ENCODE measurements at places on chromosomes 11 and 22. TPM values are rescaled to one million over a fixed set of nuclear protein-coding genes. Genes with fewer than 3 reads are reported as not detected.
A peak's percentile ranks its signal among the peaks of the same experiment; 100 is the strongest.

RASL10A gene
- not detected for polyA plus RNA-seq

- no peak for DNase-seq
Measured at GRCh38 chr22:31614781-31615490, 47.1 kb downstream of the PISD start.

DNA sequence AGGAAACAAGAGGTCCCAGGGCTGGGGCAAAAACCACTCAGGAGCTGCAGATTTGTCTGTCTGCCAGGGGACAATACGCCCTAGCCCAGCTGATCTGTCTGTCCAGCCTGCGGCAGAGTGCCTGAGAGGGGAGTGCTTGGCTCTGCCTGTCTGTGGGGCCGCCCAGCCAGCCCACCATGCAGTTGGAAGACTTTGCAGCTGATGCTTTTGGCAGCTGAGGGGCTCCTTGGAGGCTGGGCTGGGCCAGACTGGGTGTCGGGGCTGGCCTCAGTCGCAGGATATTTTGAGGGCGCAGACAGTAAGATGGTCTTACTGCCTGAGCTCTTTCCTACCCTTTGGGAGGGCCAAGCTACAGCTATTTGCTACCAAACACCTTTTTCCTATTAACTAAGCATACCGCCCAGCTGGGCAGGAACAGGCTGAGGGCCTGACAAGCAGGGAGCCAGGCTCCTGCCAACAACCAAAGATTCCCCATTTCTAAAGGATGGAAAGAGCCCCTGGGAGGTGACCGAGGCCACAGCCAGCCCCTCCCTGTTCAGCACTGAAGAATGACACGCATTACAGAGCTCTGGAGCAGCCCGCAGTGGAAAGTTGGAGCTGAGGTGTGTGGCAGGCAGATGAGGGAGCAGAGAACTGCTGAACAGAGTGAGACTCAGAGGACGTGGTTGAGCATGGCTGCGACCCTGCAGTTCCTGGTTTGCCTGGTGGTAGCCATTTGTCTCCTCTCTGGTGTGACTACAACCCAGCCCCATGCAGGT is at the start of gene FAM180B:
Gene FAM180B, plus strand, starts transcription at position 581 of the 758 bp plus-strand sequence. Its CDS starts 91 bp downstream, at position 672.
- DNase-seq, result no peak

- DNase-seq, result no peak
Measured at GRCh38 chr11:67261946-67262681, 4.2 kb upstream of the GRK2 start.

MMP3 gene
- 0.06 TPM for polyA plus RNA-seq

CCDC73 gene
- polyA plus RNA-seq, result 0.26 TPM

GRCh38 chr11:65498977-65499712 is at the start of gene MALAT1:
MALAT1 (plus strand) TSS chr11:65499045.
- peak; percentile 95 for DNase-seq

DNA sequence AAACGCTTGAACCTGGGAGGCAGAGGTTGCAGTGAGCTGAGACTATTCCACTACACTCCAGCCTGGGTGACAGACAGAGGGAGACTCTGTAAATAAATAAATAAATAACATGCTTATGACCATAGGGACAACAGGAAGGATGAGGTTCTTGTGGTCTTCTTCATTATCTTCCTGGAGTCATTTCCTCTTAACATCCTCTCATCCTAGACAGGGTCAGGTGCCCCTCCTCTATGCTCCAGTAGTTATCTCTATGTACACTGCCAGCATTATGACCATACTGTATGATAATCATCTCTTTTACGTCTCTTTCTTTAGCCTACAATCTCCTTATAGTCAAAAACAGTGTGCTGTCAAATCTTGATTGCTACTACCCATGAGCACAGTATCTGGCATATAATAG is 17.7 kb downstream of the RAB30 start:
- no peak for DNase-seq

DNA sequence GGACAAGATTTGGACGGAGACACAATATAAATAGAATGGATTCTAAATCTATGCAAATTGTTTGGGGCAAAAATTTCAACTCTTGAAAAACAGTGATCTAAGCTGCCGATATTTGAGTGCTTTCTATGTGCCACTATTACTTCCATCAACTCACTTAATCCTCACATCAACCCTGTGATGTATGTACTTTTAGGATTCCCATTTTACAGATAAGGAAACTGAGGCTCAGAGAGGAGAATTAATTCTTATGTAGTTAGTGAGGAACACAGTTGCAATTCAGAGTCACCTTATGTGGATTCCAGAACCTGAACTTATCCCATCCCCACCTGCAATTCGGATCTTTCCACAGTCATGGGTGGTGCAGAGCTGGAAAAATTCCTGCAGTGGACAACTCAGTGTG is 60.3 kb downstream of the TSPAN18 start:
- no peak for DNase-seq

CTSC gene
- polyA plus RNA-seq, result 264 TPM

Measured in right renal cortex interstitium (tissue), 3 donors.